Dorsolateral prefrontal cortex (tissue), 122 donors: ENCODE measurements at places on chromosomes 3 and 15. TPM values are rescaled to one million over a fixed set of nuclear protein-coding genes. Genes with fewer than 3 reads are reported as not detected.

The WDR49 gene
- 9.5 TPM for total RNA-seq

The C2CD4A gene
- not detected for total RNA-seq

The FBXO40 gene
- 3.6 TPM for total RNA-seq

The RARB gene
- 16.3 TPM for total RNA-seq

The SNTN gene
- not detected for total RNA-seq

The COX17 gene
- 32.9 TPM for total RNA-seq

The TM4SF18 gene
- total RNA-seq: 11.7 TPM

The GCNT3 gene
- not detected for total RNA-seq

The UBAP1L gene
- total RNA-seq: 32.9 TPM

The NDN gene
- total RNA-seq: 41.5 TPM

The CLEC3B gene
- 7.4 TPM for total RNA-seq

The FURIN gene
- 49.0 TPM for total RNA-seq

The TM6SF1 gene
- 20.3 TPM for total RNA-seq

The ARRDC4 gene
- 23.2 TPM for total RNA-seq

The UQCRC1 gene
- 194 TPM for total RNA-seq

The GHRL gene
- total RNA-seq: 1.4 TPM
